Activated naive CD8-positive, alpha-beta T cell treated with anti-CD3 and anti-CD28 coated beads, Interleukin-2, amount 50 U/mL, for 16 hours (primary cell): ENCODE measurements at places on chromosomes 16 and 17.

DNA sequence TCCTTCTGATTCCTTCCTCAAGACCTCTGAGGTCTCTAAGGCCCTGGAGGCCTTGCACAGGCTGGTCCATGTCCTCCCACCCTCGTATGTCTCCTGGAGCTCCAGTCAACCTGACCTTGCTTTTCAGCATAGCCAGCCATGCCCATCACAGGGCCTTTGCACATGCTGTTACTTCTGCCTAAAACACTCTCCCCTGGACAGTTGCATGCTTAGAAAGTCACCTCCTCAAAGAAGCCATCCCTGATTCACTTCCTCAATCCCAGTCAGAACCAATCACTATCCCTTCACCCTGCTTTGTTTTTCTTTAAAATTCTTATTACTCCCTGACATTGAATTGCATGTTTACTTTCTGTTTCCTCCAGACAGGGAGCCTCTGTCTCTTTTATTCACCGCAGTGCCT, 322.1 kb upstream of the CCL2 start:
- no peak for DNase-seq

DNA sequence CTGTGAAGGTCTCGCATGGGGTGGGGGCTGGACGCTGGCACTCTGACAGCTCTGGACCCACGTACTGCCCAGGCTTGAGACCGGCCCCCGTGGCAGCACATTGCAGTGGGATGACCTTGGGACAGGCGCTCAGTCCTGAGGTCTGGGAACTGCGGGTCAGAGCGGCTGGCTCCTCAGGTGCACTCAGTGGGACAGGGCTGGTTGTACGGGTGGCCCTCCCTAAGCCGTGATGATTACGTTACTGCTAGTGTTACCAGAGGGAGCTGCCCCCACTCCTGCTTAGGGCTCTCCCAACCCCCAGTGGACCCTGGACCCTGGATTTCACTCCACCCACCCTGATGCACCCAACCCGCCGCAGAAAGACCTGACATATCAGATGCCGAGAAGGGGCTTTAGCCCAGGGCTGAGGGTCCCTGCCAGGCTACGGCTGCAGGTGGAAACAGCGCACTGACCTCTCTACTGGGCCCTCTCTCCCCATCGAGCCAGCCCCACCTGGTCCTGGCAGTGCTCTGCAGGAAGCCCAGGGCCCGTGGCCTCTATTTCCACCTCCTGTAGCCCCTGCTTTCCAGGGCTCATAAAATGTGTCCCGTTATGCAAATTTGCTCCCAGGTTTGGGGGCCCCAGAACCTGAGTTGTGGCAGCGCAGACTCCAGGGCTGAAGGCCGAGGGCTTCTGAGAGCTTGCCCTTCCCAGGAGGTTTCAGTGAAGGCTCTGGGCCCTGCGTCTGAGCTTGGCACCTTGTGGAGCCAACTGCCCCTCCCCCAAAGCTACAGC, 77.2 kb downstream of the RTN4RL1 start:
- DNase-seq, result no peak

DNA sequence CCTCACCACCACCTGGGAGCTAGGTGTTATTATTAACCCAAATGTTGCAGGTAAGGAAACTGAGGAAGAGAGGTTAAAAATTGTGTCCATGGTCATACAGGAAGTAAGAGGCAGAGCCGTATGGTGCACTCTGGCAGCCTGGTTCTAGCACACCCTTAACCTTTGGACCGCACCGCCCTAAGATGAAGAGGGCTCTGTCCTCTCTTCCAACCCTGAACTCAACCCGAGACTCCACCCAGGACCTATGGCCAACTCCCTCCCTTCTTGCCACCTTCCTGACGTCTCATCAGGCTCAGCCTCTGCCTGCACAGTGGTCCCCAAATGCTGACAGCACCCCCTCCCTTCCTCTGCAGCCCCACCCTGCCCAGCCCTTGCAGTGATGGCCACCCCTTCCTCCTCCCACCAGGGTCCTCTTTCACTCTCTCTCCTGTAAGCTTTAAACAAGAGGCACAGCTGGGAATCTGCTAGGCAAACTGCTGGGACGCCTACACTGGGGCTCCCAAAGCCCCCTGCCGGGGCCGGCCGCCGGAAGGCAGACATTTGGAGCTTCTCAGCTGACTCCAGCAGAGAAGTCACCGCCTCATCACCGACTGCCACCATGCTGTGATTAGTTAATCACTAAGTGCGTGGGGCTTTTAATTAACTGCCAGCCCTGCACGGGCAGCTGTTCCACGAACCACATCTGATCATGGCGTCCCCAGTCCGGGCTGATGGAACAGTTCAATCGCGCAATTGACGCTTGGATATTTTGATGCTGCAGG, 16.7 kb upstream of the C16orf78 start:
- no peak for DNase-seq

DNA sequence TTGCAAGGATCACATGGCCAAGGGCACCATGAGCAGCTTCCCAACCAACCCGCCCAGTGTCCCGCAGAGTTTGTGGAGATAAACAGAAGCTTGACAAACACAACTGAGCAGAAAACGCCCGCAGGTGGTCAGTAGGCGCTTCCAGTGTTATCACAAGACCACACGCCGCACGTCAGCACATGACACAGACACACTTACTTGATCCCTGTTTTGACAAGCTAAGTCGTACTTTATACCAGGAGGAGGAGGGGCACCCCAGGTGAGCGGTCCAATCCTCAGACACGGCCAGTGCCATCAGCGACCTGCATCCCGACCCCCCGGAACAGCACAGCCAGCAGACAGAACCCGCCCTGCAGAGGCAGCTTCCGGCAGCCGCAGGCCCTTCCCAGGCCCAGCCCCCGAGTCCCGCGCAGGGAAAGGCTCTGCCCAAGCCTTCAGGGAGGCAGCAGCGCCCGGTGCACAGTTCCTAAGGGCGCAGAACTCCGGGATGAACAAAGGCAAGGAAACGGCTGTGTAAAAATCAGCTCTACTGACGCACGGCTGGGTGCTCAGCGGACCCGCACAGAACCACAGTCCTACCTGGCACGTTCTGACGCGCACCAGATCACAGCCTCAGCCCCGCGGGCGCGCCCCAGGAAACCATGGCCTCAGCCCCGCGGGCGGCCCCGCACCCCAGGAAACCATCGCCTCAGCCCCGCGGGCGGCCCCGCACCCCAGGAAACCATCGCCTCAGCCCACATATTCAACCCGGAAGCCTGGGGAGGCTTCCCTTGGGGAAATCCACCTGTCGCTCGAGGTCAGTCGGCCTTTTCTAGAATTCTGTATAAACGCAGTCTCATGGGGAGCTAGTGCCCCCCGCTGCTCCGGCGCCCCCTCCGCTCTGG, 27.8 kb downstream of the AXIN1 start:
- DNase-seq, result peak; percentile 8

- DNase-seq, result peak; percentile 47
Measured at GRCh38 chr16:1706386-1707192, 594 bp downstream of the MAPK8IP3 start.

- DNase-seq, result no peak
Measured at GRCh38 chr16:31916056-31916488, 42.5 kb downstream of the ZNF267 start.

GRCh38 chr16:65876056-65876408, 490.5 kb upstream of the CDH5 start:
- no peak for DNase-seq

DNA sequence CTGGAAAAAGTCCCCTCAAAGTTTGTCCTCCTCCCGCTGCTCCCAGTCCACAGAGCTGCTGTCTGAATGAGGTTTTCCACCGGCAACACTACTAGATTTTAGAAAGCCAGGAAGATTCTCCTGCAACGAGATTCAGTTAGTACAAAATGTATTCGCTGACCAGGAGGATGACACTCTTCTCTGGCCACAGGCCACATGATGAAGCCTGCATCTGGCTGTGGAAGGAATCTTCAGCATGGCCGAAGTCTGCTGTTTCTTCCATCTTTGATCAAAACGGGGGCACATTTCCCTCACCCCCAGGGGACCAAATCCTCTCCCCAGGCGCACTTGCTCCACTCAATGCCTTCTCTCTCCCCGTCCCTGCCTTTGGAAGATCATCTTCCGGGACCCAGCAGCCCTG, 215.8 kb upstream of the NLRP1 start:
- DNase-seq, result no peak

DNA sequence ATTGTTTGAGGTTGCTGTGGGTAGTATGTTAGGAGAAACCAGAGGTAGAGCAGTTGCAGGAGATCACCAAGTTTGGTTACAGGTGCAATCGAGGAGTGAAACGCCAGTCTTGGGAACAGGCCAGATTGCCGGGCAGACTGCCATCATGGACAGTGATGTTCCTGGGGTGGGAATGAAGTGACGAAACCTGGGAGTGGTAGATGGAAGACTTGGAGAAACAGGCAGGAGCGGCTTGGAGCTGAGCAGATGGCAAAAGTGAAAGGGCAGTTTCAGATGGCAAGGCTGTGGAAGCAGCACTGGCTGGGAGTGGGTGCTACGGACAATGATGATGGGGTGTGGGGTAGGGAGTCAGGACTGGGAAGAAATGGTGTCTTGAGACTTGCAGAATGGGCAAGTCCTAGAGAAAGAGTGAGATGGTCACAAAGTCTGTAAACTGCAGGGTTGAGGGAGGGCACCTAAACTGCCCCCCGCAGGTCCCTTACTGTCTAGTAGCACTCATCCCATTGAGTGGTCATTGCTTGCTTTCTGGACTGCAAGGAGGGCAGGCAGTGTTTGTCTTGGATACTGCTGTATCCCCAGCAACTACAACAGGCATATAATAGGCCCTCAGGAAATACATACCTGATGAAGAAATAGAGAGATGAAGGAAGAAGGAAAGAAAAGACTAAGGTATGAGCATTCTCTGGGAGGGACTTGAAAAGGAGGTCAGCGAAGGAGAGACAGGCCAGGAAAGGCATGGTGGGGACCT, 29.5 kb upstream of the ULK2 start:
- DNase-seq, result no peak

GRCh38 chr16:48206594-48207242, 37.4 kb upstream of the LONP2 start:
- no peak for DNase-seq

GRCh38 chr17:80523956-80524712, 20.5 kb upstream of the RPTOR start:
- no peak for DNase-seq

DNA sequence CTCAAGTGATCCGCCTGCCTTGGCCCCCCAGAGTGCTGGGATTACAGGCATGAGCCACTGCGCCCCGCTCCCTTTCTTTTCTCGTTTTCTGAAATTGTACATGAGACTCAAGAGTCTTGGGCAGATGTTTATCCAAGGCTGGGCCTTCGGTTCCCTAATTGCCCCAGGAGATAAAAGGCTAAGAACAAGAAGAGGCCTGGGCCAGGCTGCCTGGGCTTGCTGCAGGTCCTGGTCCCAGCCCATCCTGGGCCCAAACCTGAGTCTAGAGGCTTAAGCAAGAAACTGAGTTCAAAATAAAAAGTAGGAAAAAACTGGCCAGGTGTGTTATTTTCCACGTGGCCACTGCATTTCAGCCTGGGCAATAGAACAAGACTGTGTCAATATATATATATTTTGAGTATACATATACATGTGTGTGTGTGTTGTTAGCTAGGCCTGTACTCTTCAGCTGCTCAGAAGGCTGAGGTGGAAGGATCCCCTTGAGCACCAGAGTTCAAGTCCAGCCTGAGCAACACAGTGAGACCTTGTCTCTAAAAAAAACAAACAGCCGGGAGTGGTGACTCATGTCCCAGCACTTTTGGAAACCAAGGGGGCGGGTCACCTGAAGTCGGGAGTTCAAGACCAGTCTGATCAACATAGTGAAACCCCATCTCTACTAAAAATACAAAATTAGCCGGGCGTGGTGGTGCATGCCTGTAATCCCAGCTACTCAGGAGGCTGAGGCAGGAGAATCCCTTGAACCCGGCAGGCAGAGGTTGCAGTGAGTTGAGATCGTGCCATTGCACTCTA, 6.8 kb upstream of the CLUH start:
- no peak for DNase-seq

GRCh38 chr17:14856176-14856575, 408.9 kb downstream of the PMP22 start:
- DNase-seq, result no peak
